ENCODE measurements at places on chromosomes 5 and 9. TPM values are rescaled to one million over a fixed set of nuclear protein-coding genes. Genes with fewer than 3 reads are reported as not detected.

The IFNB1 gene
- total RNA-seq = not detected

The OR2Y1 gene
- not detected for total RNA-seq

The VLDLR gene
- 16.4 TPM for total RNA-seq

The ZNF367 gene
- total RNA-seq = 18.0 TPM

The DAB2IP gene
- total RNA-seq = 24.3 TPM

The STOML2 gene
- 130 TPM for total RNA-seq

The KLHL3 gene
- total RNA-seq = 26.8 TPM

The FBN2 gene
- total RNA-seq = 113 TPM

Data from neural progenitor cell (in vitro differentiated cells).